Muscle of leg (tissue), 16 donors: ENCODE measurements at places on chromosomes 5 and 9. TPM values are rescaled to one million over a fixed set of nuclear protein-coding genes. Genes with fewer than 3 reads are reported as not detected.

GRCh38 chr5:16881251-16881650, 54.8 kb downstream of the MYO10 start:
- DNase-seq, result no peak

GRCh38 chr5:175766963-175767362, 104.4 kb upstream of the CPLX2 start:
- DNase-seq, result no peak

Gene AJM1
- 1.2 TPM for total RNA-seq

DNA sequence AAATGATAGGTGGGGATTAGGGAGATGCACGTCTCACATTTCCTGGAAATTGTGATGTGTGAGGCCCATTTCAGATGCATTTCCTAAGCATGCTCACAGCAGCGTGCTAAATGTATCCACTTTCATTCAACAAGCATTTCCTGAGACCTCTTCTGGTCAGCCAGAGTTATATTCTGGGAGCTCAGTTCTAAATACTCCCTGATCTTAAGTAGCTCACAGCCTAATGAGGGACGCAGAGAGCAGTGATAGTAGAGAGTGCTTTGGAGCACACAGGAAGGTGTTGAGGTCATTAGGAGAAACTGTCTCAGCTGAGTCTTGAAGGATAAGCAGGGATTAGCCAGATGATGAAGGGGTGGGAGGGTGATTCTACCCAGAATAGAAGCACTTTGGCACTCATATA, 46.2 kb upstream of the FSD1L start:
- peak; percentile 65 for DNase-seq

Gene WHRN
- total RNA-seq, result 0.89 TPM

Gene PRRX2
- 8.9 TPM for total RNA-seq

GRCh38 chr9:101275769-101276250, 109.0 kb downstream of the BAAT start:
- no peak for DNase-seq

DNA sequence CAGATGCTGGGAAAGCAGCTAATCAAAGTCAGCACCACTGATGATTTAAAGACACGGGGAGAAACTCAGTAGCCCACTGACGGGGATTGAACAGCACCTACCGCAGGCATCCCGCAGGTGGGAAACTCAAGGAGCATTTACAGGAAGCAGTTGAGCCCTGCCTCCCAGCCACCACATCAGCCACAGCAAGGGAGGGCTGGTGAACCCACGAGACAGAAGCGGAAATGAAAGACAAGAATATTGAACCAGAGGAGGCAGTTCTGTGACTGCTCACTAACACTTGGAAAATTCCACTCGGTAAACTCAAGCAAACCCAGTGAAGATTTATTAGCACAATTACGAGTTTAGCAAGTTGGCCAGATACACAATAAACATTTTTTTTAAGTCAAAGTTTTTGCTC, 10.6 kb upstream of the FAM163B start:
- DNase-seq, result no peak
